CD14-positive monocyte (primary cell): ENCODE measurements at places on chromosomes 11 and 22. TPM values are rescaled to one million over a fixed set of nuclear protein-coding genes. Genes with fewer than 3 reads are reported as not detected.

HBE1 gene
- polyA plus RNA-seq, result not detected in 2 replicates

CRYBB3 gene
- not detected for polyA plus RNA-seq

MUS81 gene
- polyA plus RNA-seq, result 16.4 TPM

ELFN2 gene
- polyA plus RNA-seq, result 0.01 TPM in 2 replicates

OR6A2 gene
- polyA plus RNA-seq, result not detected

SLC22A8 gene
- not detected in 2 replicates for polyA plus RNA-seq

SLC17A6 gene
- not detected for polyA plus RNA-seq

KCNJ1 gene
- polyA plus RNA-seq, result not detected

CRYBB2 gene
- polyA plus RNA-seq, result not detected

MS4A12 gene
- polyA plus RNA-seq, result not detected

TRIM22 gene
- polyA plus RNA-seq, result 98.7 and 277 TPM in 2 replicates

MRGPRE gene
- polyA plus RNA-seq, result not detected in 2 replicates

GRCh38 chr22:44382116-44383038, 69.6 kb upstream of the SHISAL1 start:
- no peak for DNase-seq

DNA sequence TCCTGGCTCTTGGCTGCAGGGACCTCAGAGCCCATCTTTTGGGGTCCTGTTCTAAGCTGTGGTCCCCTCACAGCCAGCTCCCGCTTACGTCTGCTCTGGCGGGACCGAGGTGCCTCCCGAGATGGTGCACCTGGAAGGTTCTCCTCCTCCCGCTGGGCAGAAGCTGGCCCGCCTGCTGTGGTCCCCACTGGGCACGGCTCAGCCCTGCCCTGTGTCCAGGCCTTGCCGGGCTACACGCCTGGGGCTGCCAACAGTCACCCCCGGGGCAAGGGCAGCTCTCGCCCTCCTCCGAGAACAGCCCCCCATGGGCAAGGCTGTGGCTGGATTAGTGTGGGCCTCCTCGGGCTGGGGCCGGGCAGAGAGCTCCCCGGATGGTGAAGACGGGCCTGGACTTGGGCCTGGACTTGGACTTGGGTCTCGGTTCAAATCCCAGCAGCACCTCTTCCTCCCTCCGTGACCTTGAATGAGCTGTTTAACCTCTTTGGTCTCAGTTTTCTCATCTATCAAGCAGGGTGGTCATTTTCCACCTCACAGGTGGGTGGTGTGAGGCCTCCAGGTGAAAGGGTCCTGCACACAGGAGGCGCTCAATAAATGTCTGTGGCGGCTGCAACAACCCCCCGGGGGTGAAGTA, 998 bp downstream of the BAIAP2L2 start:
- DNase-seq, result no peak

GRCh38 chr22:25144522-25144921, 55.1 kb upstream of the CRYBB3 start:
- no peak for DNase-seq

DNA sequence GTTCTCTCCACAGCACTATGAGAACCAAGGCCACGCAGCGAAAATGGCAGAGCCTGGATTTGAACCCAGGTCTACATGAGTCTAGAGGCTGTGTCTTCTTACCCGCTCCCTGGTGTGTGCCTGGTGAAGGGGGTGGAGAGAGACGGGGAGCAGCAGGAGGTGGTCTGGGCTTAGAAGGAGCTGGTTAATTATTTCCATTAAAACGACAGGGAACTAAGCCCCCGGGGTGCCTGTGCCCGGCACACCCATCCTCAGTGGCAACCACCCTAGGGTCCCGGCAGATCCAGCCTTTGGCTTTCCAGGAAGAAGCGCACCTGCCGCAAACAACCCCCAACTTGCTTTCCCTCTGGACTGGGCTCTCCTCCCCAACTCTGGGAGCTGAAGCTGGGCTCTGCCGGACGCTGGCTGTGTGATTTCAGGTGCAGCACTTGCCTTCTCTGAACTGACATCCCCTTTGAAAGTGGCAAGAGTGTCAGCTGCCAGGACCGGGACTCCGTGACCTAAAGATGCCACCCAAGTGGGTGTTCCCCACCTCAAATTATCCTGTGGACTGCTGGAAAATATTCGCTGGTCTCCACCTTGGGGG, 35.8 kb downstream of the MN1 start:
- no peak for DNase-seq

DNA sequence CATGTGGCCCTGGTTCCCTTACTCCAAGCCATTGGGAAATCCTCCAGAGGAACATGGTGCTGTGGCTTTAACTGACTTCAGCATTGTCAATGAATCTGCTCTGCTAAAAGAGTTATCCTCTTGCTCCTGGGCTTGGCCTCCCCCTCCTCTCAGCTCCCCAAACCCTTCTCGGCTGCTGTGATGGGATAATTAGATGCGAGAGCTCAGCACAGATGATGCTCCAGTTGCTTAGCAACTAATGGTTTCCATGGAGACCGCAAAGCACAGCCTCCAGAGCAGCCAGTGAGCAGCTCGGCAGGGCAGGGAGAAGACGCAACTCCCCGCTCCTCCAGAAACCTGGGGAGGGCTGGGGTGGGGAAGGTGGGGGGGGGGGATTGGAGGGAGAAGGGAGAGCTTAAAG, 2.8 kb upstream of the UPK2 start:
- DNase-seq, result no peak

DNA sequence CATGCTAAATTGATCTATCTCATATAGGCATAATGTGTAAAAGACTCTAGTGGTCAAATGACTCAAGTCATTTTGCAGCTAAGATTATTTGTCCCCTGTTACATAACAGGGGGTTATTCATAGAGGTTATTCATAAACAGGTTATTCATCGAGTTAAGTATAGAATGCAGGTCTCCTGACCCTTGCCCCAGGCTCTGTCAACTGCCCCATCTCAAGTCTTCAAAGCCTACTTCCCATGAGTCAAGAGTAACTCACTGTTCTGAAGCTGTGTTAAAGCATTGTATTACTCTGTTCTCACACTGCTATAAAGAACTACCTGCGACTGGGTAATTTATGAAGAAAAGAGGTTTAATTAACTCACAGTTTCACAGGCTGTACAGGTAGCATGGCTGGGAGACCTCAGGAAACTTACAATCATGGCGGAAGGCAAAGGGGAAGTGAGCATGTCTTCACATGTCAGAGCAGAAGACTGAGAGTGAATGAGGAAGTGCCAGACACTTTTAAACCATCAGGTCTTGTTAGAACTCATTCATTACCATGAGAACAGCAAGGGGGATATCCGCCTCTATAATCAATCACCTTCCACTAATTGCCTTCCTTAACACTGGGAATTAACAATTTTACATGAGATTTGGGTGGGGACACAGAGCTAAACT, 226.2 kb upstream of the BLID start:
- DNase-seq, result peak; percentile 21

GRCh38 chr11:3077189-3077836, 20.1 kb upstream of the CARS1 start:
- DNase-seq, result no peak

- no peak for DNase-seq
These were observed 52.0 kb downstream of the ARFGAP2 start for GRCh38 chr11:47124675-47125074.

GRCh38 chr11:287821-288477, 977 bp upstream of the PGGHG start:
- DNase-seq, result no peak

- no peak for DNase-seq
These were observed 30.6 kb downstream of the RSF1 start for GRCh38 chr11:77789731-77790476.

DNA sequence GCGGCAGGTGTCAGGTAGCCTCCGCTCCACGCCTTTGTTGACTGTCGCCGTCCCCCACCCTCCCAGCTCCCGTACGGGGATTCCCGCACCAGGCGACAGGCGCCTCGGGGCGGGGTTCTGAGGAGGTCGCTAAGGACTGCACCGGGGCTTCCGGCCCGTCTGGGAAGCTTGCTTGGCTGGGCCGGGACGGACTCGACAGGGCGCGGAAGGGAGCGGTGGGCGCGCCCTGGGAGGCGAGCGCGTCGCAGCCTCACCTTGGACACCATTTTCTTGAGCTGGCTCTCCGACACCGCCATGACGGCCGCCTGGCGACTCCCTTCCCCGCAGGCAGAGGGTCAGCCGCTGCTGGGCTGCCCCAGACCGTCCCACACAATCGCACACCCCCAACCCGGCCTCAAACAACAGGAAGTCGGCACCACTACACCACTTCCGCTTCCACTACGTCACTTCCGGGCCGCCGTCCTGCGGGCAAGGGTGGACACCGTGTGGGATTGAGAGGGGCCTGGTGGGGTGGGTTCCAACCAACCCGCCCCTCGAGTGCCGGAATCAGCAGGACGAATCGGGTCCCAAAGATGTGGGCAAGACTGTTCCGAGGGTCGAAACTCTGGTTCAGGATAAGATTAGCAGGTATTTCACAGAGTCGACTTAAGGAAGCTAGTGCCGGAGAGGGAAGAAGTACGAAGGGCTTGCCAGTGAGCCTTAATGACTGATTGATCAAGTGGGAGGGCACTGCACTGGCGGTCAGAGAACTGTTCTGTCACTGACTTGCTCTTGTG, at the start of gene TSG101:
Gene TSG101 (minus strand): TSS at position 422 of the 776 bp plus-strand sequence. CDS start 126 bp downstream, at position 296.
- peak; percentile 96 for DNase-seq

- DNase-seq, result no peak
These were observed 477.8 kb downstream of the BRD1 start for GRCh38 chr22:49349841-49350381.

GRCh38 chr11:116519499-116519898, 253.3 kb downstream of the BUD13 start:
- DNase-seq, result no peak

GRCh38 chr11:129427376-129427775, 51.7 kb downstream of the BARX2 start:
- DNase-seq, result no peak

DNA sequence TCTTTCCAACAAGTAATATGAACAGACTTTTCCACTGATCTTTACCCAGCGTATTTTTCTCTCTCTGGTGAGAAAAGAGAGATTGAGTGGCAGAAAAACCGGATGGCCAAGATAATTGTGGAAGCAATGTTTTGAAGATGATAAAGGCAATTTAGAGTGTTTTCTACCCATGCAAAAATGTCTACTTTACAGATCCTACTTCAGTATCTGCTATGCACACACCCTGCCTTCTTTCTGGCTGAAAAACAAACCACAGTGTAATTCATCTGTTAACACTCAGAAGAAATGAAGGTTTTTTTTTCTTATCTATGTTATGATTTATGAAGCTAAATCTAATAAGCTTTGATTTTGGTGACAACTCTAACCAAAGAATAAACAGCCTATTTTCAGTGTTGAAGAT, 56.8 kb downstream of the SLC5A12 start:
- DNase-seq, result no peak

- no peak for DNase-seq
These were observed 34.3 kb downstream of the MYEOV start for GRCh38 chr11:69328231-69328630.

DNA sequence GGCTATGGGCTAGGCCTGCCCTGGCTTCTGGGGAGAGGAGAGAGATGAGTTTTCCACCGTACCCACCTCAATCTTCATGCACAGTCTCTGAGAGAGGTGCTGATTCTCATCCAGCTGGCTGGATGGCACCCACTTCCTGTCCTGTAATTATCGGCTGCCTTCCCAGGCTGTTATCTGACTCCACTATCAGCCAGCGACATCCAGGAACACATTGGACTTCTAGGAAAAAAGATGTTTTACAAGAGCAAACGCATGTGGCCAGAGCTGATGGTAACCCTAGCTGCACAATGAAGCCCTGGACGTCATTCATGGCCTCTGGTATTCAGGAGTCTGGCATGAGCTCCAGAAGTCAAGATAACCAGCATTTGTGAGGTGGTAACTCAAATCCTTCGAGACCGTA, 137.4 kb downstream of the EHF start:
- no peak for DNase-seq

DNA sequence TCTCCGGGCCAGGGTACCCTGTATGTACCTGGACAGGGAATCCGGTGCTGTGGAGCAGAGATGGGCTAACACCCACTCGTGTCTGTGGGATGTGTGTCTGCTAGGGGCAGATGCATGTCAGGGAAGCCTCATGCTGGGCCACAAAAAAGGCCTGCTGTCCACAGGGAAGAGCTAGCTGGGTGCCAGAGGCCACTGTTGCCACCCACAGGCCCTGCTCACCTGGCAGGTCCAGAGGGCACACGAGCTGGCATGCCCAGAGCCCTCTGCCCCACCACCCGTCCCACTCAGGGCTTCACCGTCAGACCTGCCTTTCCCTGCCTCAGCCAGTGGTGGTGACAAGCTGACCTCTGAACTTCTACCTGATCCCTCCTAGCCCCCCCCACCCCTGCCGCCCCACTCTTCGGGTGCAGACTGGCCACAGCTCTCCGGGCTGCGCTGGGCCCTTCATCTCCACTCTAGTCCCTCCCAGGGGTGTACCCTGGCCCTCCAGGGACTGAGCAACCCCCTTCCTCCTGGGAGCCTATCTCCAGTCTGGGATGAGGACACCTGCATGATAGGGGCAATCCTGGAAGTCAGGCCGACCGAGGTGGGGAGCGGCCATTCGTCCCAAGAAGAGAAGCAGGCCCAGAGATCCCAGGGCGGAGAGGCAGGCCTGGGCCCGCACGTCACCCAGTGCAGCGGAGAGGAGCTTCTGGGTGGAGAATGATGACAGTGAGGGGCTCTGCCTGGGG, 1.4 kb downstream of the SLC25A22 start:
- DNase-seq, result no peak

GRCh38 chr11:9232482-9232881, 32.7 kb downstream of the DENND5A start:
- no peak for DNase-seq
